Endothelial cell of coronary artery (primary cell): ENCODE measurements at places on chromosomes 7 and 10. TPM values are rescaled to one million over a fixed set of nuclear protein-coding genes. Genes with fewer than 3 reads are reported as not detected.

Gene RADIL
- total RNA-seq, result 0.18 and 1.0 TPM in 2 replicates

Gene AKR1C2
- total RNA-seq, result 3.5 TPM in 1 of 2 replicates, not detected in the other

Gene BZW2
- total RNA-seq, result 79.4 and 97.0 TPM in 2 replicates

Gene FBXL13
- 1.2 and 29.6 TPM in 2 replicates for total RNA-seq

Gene TSPAN33
- 0.27 and 0.38 TPM in 2 replicates for total RNA-seq

Gene HOXA13
- not detected in 2 replicates for total RNA-seq

Gene UCN3
- total RNA-seq, result not detected in 2 replicates

Gene CREB5
- 1.7 and 3.5 TPM in 2 replicates for total RNA-seq

Gene SPDYE2B
- not detected in 2 replicates for total RNA-seq

Gene LRRTM3
- total RNA-seq, result not detected in 2 replicates

Gene NCF1
- total RNA-seq, result 0.09 TPM in 1 of 2 replicates, not detected in the other

Gene CADPS2
- total RNA-seq, result 51.4 and 53.7 TPM in 2 replicates

Gene EPO
- total RNA-seq, result not detected in 2 replicates

Gene TLX1
- 0.18 TPM in 1 of 2 replicates, not detected in the other for total RNA-seq

Gene PRKCQ
- 0.75 and 0.81 TPM in 2 replicates for total RNA-seq

Gene IGF2BP3
- 58.2 and 110 TPM in 2 replicates for total RNA-seq

Gene ERVW-1
- total RNA-seq, result not detected in 2 replicates

Gene VGF
- total RNA-seq, result under 0.01 TPM in 1 of 2 replicates, not detected in the other

Gene CC2D2B
- 0.09 TPM in 1 of 2 replicates, not detected in the other for total RNA-seq

Gene TAF3
- total RNA-seq, result 1.6 and 1.9 TPM in 2 replicates

Gene SVOPL
- total RNA-seq, result not detected in 2 replicates

Gene RNF148
- 1.4 and 1.7 TPM in 2 replicates for total RNA-seq

Gene BLNK
- not detected in 2 replicates for total RNA-seq

Gene CPA2
- not detected in 2 replicates for total RNA-seq

Gene ZNF736
- total RNA-seq, result 2.6 and 7.9 TPM in 2 replicates

Gene THSD7A
- total RNA-seq, result 21.1 and 47.2 TPM in 2 replicates

Gene MARVELD1
- total RNA-seq, result 11.2 and 12.5 TPM in 2 replicates

Gene NANOS1
- 0.18 and 0.85 TPM in 2 replicates for total RNA-seq

Gene SPDYE16
- total RNA-seq, result not detected in 2 replicates

Gene POLL
- total RNA-seq, result 6.6 and 11.6 TPM in 2 replicates

Gene PTPN20
- total RNA-seq, result 0.19 TPM in 1 of 2 replicates, not detected in the other

Gene DIP2C
- total RNA-seq, result 5.0 and 7.2 TPM in 2 replicates

Gene SLC26A3
- not detected in 2 replicates for total RNA-seq

Gene EIF5AL1
- 0.38 and 0.45 TPM in 2 replicates for total RNA-seq

Gene DNAJC12
- total RNA-seq, result 0.45 and 0.56 TPM in 2 replicates

Gene RPEL1
- under 0.01 TPM in 1 of 2 replicates, not detected in the other for total RNA-seq

Gene PRLHR
- not detected in 2 replicates for total RNA-seq

Gene PON1
- total RNA-seq, result not detected in 2 replicates

Gene CLEC2L
- not detected in 2 replicates for total RNA-seq

Gene ENKUR
- total RNA-seq, result 0.18 TPM in 1 of 2 replicates, not detected in the other

Gene LIPN
- total RNA-seq, result not detected in 2 replicates

Gene CRTAC1
- 0.28 and 1.2 TPM in 2 replicates for total RNA-seq

Gene SPDYE3
- not detected in 2 replicates for total RNA-seq

Gene PRR15
- total RNA-seq, result 0.45 and 7.7 TPM in 2 replicates

Gene POLR2J2
- 2.6 and 3.0 TPM in 2 replicates for total RNA-seq

Gene PSMC2
- total RNA-seq, result 195 and 229 TPM in 2 replicates

Gene STEAP4
- total RNA-seq, result not detected in 2 replicates

Gene TLL2
- 0.09 TPM in 2 replicates for total RNA-seq
